ENCODE measurements at places on chromosomes 3 and 15.
A peak's percentile ranks its signal among the peaks of the same experiment; 100 is the strongest.

GRCh38 chr3:184656829-184657681 is 54.8 kb downstream of the MAGEF1 start:
- DNase-seq, result peak; percentile 66

- DNase-seq, result no peak
These were observed 165.0 kb downstream of the ABHD5 start for GRCh38 chr3:43855674-43856299.

DNA sequence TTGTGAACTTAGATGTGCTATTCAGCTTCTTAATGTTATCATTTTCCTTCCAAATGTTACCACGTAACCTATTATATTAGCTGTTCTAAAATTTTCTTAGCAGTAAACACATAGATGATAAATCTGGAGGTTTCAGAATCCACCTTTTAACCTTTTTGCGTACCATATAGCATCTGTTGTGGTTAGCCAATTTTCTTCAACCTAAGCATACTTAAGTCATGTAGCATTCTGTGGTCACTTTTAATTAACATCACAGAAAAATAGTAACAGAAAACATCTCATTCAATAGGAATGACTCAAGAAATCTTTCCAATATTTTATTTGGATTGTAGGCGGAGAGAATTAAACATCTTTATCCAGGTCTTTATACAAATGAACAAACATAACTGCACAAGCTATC is 1465.3 kb upstream of the GBE1 start:
- DNase-seq, result no peak

DNA sequence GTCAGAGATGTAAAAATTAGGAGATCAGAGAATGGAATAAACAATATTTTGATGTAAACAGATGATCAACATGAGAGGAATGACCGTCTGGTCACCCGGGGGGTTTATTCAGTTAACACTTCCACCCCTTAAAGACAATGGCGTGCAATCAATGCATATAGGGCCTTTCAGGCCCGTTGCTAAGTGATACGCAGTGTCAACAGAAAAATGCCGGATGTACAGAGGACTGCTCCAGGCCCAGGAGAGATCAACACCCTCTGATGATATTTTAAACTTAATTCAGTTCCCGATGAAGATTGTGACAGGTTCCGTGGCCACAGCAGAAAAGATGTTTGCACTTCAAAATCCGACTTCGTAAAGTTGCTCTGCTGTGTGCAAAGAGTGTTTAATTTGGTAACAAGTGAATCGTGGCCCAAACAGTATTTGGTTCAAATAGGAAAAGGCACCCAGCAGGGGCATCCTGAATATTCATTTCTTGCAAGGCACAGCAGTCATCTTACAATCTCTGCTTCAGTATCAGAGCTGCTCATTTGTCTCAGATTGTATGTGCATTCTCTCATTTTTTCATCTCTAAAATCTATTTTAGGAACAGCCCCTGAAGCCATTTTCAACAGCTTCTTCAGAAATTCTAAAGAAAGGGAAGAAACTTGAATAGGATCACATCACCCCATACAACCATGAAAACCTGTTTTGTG is 72.6 kb downstream of the FOXB1 start:
- no peak for DNase-seq

GRCh38 chr3:14177580-14178246 is 688 bp downstream of the XPC start:
- no peak for DNase-seq

GRCh38 chr15:29887721-29888120 is 65.5 kb upstream of the TJP1 start:
- no peak for DNase-seq

DNA sequence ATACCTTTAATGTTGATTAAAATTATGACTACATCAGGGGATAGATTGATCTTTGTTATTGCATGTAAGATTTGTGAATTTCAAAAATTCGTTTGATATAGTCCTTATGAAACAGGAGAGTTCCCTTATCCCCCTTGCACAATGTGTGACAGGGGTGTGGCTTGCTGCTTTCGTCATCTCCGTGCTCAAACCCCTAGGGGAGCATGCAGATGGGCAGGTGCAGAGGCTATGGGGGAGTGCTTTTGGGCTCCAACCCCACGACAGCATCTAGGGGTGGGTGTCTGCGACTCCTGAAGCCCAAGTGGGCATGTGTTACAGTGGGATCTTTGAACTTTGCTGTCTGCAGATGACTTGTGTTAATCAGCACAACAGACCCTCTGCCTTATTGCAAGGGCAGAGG is 360.1 kb upstream of the GOLIM4 start:
- DNase-seq, result no peak

GRCh38 chr15:57922776-57923175 is 142.7 kb downstream of the ALDH1A2 start:
- DNase-seq, result no peak

DNA sequence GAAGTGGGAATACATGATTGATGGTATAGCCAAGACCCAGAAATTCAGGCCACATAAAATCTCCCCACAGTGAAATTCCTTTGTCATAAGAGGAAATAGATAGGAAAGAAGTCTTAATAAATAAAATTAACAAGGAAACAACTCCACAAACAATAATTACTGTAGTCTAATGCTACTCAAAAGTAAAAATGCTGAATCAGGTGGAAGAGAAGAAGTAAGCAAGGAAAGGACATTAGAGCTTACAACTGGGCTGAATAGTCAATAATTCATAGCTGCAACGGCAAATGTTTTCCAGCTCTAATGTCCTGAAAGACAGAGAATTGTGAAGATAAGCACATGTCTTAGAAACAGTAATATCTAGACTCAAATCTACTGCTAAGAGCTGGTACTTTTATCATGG is 64.4 kb downstream of the STRIT1 start:
- DNase-seq, result no peak

DNA sequence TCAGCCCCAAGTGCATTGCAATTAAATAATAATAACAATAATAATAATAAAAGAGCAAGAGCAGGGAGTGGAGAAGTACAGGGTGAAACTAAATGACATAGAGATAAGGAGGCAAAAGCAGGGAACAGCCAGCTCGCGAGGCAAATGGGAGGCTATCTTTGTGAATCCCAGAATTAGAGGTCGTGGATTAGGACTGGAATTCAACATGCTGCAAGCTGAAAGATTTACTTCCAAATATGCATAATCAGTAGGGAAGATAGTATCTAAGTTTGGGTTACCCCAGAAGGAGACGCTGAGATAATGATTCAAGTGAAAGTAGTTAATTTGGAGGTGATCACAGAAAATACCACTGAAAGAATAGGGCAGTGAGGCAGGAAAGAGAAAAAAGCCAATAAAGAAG is 119.4 kb upstream of the UBE2E2 start:
- no peak for DNase-seq

GRCh38 chr3:150292891-150293290 is 115.2 kb upstream of the TSC22D2 start:
- peak; percentile 90 for DNase-seq

DNA sequence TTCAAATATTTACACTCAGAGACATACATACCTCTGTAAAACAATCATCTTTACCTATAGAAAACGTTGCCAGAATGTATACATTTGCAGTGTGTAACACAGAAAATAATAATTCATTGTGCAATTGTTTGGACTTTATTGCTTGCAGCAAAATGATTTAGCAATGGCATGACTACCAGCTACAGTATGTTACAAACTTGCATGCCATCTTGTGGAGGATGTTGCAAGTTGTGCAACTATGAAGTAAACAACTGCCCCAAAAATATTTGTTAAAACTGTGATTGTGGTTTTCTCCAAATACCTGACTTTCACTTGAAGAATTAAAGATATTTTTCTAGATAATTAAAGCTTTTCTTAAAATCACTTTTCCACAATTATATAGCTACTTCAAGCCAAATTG is 27.1 kb upstream of the C3orf49 start:
- peak; percentile 24 for DNase-seq

DNA sequence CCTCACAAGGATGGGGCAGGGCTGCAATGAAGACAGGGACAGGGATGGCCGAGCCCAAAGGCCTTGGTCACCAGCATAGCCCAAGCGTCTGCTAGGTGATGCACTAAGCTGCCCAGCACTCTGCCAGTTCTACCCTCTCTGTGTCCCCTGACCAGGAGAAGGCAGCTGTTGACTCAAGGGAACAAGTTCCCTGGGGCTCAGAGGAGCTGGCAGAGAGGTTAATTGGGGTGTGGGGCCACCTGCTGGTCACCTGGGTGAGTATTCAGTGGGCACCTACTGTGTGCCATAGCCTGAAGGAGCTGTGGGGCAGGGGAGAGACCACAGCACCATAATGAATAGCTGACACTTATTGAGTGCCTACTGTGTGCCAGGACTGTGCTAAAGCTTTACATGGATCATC is 22.0 kb upstream of the DOCK3 start:
- no peak for DNase-seq

DNA sequence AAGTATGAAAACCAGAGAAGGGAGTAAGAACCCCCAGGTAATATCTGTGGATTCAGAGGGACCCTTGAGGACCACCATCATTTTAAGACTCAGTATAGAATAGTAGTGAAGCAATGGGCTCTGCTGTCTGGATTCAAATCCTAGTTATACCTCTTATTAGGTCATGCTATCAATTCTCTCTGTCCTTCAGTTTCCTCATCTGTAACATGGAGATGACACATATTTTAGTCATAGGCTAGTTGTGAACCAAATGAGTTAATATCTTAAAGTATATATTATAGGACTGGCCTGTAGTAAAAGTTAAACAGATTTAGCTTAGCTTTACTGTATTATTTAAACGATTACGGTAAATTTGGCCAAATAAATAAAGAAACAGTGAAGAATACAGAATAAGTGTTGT is 177.3 kb upstream of the GOLIM4 start:
- DNase-seq, result no peak

- DNase-seq, result no peak
These were observed 16.0 kb upstream of the RAD18 start for GRCh38 chr3:8979262-8979661.

DNA sequence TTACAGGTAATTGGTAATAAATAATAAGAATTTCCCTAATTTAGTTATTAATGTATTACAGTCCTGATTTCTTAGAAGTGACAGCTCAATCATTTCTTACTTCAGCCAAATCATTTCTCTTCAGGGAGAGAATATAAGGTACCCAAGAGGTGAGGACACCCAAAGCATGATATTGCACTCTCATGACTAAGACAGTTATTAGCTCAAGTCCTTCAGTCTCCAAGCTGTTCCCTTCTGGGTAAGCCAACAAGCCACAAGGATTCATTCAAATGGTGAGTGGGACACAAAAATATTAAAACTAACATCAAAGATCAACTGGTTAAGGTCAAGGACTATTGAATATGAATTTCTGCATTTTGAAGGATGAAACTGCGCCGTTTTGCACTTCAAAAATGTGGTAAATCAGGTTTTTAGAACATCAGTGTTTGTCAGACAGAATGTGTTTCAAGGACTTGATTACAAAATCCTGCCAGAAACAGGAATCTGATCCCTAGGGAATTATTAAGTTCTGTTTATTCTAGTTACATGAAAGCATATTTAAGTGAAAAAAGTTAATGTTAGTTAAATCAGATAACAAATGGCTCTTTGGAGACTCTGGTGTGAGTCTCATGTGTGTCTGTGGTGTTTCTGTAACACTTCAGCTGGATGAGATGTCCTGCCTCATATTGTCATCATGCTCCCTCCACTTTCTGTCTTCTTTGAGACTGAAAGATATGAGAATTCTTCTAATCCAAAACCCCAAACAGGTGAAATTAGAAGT is 101.7 kb upstream of the COL8A1 start:
- no peak for DNase-seq

DNA sequence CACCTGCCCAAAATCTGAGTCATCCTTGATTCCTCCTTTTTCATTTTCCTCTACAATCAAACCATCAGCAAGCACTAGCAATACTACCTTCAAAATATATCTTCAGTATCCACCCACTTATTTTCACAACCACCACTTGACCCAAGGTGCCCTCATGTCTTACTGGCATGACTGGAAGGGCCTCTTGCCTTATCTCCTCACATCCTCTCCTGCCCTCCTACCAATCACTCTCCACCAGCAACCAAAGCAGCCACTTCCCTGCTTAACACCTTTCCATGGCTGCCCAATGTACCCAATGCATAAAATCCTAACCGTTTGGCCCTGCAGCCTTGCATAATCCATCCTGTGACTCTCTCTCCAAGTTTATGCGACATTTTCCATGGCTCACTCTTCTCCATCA is 76.0 kb downstream of the MTHFS start:
- DNase-seq, result no peak

DNA sequence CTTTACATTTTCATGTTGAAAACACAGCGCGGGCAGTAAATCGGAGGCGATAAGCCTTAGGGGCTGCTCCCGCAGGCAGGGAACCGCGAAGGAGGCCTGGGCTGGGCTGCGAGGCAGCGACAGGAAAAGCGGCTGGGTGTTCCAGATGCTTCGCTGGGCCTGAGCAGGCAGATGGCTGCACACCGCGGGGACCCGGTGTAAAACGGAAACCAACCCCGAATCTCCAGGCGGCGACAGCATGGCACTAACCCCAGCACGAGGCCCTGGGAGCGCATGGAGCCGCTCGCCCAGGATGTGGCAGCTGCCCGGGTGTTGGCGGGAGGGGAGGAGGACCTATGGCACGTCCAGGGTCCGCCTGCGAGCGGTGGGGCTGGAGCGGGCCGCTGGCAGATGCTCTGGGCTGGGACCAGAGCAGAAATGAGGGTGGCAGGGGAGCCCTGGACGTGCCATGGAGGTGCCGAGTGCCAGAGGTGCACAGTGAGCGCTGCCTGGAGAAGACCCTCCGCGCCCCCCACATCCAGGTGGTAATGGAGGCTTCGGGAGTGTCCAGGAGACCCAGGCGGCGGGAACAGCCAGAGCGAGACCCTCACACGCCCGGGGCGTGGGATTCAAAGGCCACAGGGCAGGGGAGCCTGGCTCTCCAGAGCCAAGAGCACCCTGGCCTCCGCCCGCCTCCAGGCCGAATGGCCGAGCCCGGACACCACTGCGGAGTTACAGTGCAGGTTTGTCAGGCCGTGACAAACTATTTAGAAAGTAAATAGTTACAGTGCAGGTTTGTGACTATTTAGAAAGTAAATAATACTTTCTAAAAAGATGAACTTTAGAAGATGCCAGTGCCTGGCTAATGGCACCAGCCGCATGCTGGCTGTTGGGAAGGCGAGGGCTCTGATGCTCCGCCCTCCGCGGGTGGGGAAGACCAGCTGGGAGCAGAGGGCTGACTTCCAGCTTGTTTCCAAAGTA is 293.6 kb downstream of the OCA2 start:
- no peak for DNase-seq

DNA sequence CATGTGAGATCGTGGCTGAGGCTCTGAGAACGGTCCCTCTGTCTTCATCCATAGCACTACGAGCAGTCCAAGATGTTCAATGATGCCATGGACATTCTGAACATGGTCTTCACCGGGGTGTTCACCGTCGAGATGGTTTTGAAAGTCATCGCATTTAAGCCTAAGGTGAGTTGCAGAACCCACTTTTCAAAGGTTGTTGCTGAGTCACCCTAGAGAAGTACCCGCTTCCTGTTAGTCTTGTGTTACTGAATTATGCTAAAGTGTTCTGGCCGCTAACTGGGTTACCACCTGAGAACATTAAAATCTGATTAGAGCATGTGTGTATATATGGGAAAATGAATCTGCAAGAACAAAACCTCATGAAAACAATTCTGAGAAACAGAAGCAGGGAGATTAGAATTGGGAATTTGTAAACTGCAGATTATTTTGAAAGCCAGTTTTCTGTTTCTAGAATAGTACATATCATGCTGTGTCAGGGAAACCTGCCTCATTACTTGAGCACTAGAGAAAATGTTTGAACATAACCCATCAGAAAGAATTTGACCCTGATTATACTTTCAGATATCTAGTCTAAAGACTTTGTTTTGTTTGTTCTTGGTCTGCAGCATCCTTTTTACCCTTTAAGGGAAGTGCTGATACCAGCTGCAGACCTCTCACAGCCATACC is 92.6 kb downstream of the CHDH start:
- DNase-seq, result no peak

Measured in fibroblast of skin of left biceps (primary cell).